ENCODE measurements at places on chromosomes 1 and 21.

DNA sequence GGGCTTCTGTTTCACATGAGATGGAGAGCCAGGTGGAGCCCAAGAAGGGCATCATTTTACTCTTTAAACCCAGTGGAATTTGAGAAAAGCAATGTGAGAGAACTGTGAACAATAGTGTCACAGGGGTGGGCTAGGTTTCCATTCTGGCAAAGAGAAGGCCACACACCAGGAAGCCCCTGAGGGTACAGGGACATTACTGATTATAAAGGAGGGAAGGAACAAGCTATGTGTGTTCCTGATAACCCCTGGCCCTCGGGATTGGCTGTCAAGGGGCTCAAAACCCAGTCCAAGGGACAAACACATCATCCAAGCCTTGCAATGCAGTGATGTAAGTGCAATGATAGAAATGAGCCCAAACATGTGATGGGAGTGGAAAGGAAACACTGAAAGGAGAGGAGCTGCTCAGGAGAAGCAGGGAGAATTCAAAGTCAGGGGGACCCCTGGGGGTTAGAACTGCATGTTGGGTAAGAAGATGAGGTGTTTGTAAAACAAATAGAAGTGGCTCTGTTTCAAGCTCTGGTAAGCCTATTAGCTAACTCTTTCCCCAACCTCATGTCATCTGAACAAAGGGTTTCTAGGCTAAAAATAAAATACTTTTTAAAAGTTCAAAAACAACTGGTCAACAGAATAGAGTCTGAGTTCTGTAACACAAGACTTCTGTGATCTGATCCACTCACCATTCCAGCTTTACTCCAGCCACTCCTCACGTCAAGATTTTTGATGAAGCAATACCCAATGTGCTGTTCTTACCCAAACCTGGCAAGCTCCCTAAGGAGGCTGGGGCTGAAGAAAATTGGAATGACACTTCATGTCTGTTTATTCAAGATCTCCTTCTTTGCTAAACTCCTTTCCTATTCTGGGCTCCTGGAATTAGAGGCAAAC, 51.1 kb upstream of the IL12RB2 start:
- DNase-seq, result no peak

GRCh38 chr1:100411574-100411973, 59.3 kb downstream of the CDC14A start:
- DNase-seq, result no peak

DNA sequence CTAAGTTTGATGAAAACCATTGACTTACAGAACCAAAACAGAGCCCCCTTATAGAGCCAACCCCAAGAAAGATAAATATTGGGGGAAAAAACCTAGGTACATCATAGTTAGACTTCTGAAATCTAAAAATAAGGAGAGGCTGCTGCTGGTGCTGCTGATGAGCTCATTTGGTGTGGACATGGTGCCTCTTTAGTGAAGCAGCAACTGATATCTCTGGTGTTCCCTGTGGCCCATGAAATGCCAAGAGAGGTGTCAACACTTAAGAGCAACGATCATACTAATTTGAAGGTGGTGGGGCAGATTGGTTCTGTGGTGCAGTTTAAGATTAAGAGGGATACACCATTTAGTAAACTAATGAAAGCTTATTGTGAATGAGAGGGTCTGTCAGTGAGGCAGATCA, 35.9 kb downstream of the ST3GAL3 start:
- no peak for DNase-seq

DNA sequence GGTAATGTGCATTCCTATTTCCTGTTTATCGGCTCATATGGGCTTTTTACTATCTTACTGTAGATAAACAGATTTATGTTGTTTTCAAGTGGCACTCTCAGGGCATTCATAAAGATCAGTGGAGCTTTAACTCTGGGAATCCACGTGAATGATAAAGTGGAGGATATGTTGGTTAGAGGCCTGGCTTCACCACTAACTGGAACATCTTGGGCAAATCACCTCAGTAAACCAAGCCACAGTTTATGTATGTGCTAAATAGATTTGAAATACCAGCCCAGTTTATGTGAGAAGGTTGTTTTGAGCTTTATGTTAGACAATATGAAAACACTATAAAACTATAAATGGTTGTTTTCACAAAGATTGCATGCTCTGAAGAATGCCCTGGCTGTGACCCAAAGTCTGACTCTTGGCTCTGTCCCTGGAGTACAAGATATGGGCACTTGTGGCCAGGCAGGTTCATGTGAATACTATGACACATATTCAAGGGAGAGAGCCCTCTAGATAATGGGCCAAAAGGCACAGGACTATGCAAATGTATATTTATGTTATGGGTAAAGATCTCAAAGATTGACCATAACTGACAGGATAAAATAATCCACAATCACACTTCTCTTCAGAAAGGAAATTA, 36.7 kb downstream of the FAM163A start:
- DNase-seq, result no peak

DNA sequence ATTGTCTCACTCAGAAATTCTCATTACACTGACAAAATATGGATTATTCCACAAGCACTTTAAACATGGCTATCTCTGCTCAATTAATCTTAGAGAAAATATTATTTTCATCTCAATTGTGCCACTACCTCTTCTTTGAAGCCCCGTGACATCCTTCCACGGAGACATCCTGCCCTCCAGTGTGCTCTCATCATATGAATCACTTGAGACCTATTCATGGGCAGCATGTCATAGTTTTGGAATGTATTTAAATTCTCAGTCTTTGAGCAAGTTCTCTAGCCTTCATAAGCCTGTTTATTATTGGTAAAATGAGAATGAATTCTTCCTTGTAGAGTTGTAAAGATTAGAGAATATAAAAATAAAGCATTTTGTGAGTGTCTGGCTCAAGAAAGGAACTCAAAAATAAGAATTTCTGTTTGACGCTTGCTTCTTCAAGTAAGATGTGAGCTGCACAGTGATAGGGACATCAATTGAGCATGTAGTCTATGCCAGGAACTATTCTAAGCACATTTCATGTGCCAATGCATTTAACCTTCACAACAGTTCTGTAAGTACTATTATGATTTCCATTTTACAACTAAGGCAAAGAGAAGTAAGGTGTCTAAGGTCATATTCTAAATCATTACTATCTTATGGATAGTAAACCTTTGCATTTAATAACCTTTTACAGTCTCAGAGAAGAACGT, 557.4 kb upstream of the ZRANB2 start:
- peak; percentile 4 for DNase-seq

DNA sequence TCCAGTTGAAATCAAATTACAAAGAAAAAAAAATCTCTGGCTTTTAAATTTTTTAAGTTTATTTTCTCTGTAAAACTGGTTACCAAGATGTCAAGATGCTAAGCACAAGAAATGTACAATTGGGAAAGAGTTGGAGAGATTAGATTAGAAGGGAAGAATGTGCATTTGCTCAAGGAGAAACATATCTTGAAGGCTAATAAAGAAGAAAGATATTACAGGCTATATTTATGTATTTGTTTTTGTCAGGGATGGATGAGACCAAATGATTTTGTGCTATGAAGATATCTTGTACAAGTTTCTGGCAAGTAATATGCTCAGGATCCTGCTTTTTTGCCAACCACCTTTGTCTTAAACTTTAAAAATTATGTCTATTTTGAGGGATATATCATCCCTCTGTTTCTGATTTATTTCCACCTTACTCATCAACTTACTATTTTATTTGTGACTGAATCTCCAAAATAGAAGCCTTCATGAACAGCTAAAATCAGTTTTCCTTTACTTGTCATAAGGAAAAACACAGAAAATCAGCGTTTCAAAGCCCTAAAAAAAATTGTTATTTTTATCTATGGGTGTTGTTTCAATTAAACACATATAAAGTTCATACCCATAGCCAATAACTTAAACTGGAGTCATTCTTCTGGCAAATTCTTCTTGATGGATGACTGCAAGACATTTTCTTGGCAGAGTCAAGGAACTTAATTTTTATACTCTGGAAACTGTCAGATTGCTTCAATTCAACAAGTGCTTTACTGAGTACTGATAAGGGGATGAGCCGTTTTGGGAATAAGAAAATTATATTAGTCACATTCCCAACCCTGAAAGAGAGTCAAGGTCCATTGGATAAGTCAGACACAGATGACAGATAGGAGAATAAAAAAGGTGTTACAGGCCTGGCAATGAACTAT, 141.8 kb downstream of the CTH start:
- DNase-seq, result no peak

DNA sequence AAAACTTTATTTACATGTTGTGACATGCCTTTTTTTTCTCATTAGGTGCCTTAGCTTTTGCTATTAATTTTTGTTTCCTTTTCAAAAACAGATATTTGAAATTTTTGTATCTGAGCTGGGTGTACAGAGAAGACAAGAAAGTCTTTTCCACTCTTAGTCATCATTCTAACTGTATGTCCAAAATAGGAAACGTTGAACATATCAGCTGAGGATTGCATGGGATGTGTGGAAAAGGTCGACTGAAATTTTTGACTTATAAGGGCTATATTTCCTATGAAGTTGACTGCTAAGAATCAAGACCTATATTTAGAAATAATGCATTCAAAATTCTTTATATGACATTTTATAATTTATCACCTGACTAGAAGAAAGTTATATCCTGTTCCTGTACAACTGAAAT, 270.0 kb upstream of the ZRANB2 start:
- DNase-seq, result no peak

DNA sequence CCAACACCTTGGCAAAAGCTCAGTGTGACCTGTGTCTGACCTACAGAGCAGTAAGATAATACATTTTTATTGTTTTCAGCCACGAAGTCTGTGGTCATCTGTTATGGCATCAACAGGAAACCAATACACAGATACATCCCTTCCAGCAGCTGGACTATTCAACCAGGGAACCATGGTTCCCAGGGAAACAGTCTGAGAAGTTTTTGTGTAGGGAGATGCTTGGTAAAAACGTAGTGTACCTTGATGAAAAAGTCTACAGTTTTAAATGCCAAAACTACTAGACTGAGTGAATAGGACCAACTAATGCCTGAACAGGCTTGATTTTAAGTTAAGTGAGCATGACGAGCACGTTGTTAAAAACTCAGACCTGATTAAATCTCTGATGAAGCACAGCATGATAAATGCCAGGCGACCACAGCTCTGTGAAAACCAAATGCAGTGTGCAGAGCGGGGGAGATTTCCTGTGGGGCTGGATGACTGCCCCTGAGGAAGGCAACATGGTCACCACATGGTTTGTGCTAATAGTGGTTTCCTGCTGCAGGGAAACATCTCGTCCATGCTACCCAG, 228.9 kb downstream of the TNR start:
- peak; percentile 87 for DNase-seq

DNA sequence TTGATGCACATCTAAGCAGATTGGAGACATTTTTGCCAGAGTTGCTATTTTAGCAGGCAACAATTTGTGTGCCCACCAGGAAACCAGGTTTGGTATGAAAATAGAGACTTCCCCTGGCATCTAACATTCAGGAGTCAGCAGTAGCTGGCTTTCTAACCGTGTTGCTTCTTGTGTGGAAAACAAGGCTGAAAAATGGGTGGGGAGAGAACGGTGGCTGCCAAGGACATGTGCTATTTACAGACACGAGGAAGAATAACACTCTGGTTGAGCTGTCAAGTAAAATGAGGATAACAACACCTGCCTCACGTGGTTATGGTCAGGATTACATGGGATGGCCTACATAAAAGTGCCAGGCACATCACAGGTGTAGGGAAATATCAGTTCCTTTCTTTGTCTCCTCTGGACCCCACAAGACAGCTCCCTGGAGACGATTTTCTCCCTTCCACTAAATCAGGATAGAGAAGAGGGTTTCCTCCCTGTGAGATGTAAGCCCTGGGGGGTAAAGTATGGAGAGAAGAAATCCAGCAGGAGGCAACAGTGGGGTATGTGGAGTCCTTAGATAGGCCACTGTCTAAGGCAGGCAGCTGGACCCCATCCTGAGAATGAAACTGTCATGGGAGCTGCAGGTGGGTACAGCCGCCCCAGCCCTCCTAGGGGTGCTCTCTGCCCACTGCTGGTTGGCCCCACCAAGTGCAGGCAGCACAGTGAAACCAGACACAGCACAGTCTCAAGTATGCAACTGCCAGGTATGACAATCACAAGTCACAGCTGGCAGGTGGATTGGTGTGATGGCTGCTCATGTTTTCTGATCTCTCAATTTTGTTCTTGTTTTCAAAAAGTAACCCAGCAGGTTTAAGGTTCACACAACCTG, 80.3 kb downstream of the TENT5C start:
- no peak for DNase-seq

GRCh38 chr21:42559326-42559725, 45.7 kb downstream of the SLC37A1 start:
- DNase-seq, result no peak

DNA sequence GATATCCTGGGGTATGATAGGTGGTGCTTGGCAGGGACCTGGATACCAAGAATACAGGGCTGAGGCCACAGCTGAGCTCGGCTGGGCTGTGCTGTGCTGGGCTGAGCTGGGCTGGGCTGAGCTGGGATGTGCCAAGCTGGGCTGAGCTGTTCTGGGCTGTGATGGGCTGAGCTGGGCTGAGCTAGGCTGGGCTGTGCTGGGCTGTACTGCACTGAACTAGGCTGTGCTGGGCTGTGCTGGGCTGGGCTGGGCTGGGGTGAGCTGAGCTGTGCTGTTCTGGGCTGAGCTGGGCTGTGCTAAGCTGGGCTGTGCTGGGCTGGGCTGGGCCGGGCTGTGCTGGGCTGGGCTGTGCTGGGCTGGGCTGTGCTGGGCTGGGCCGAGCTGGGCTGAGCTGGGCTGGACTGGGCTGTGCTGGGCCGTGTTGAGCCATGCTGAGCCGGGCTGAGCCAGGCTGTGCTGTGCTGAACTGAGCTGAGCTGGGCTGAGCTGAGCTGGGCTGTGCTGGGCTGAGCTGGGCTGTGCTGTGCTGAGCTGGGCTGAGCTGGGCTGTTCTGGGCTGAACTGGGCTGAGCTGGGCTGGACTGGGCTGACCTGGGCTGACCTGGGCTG, 94.7 kb upstream of the ACTRT2 start:
- DNase-seq, result no peak

DNA sequence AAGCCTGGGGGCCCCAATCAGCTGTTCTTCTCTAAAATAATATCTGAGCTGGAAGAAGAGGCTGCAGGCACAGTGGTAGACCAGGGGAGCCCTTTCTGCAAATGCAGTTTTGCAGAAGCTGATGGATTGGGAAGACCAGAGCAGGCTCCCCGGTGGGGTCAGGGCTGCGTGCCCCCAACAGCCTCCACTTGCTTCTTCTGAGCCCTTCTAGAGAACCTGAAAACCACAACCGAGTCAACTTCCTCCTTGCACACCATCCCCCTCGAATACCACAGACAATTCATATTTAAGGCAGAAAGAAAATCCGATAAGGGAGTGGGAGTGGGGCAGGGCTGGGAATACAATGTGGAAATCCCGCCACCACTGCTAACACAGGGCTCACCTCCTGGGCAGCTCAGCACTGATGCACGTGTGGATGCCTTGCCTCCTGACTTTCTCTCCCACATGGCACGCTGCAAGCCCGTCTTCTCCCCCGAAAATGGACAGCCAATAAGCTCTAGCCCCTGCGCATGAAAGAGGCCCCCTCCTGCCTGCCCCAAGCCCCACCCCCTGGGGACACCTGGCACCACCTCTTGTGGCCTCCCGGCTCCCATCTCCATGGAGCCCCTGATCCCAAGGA, 25.4 kb upstream of the ALDH4A1 start:
- DNase-seq, result no peak

- DNase-seq, result no peak
Observed at GRCh38 chr1:97168056-97168455, 446.5 kb downstream of the PTBP2 start.

Measured in kidney epithelial cell (primary cell).